SK-N-SH (cell line): ENCODE measurements at places on chromosomes 13 and 19.

DNA sequence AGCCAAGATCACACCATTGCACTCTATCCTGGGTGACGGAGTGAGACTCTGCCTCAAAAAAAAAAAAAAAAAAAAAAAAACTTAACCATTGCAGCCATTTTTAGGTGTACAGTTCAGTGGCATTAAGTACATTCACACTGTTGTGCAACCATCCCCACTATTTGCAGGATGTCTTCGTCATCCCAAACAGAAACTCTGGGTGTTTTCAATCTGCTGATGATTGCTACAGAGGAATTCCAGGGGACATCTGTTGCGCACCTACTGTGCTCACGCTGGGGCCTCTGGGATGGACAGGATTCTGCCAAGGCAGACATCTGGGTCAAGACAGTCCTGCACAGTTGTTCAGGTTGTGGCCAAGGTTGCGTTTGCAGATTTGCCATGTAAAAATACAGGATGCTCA is 2.4 kb upstream of the APOC4 start:
- no peak overlapping the region for H3K4me3 ChIP-seq
- no peaks in the 10 kb centered on the region for H3K4me1 ChIP-seq
- no peak for DNase-seq
- H3K27ac ChIP-seq: no peak overlapping the region

- peaks cover 93% of the 10 kb centered on the region for H3K36me3 ChIP-seq
Measured at GRCh38 chr13:28666897-28667488, 8.1 kb downstream of the POMP start.

DNA sequence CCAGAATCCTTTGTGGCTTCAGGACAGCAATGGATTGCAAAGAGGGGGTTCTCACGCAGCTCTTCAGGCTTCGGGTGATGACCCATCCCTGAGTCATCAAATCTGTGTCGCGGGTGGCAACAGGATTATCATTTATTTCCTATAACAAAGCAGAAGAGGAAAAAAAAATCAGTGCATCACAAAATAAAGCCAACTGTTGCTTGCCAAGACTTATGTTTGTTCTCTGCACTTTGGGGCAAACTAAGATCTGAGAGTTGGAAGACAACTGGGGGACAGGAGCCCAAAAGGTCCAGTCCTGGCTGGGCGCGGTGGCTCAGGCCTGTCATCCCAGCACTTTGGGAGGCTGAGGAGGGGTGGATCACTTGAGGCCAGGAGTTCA is 6.4 kb downstream of the GNA15 start:
- no peaks in the 10 kb centered on the region for H3K4me1 ChIP-seq
- no peak overlapping the region for H3K4me3 ChIP-seq
- no peaks in the 10 kb centered on the region for H3K36me3 ChIP-seq
- H3K27me3 ChIP-seq: no peaks in the 10 kb centered on the region
- no peak for DNase-seq
- H3K27ac ChIP-seq: peak overlapping the region; percentile 100

GRCh38 chr19:19602713-19603324 is 15.7 kb downstream of the PBX4 start:
- H3K27me3 ChIP-seq: no peaks in the 10 kb centered on the region
- H3K36me3 ChIP-seq: no peaks in the 10 kb centered on the region
- H3K4me3 ChIP-seq: no peak overlapping the region
- DNase-seq: no peak
- H3K4me1 ChIP-seq: no peaks in the 10 kb centered on the region
- H3K27ac ChIP-seq: no peak overlapping the region
